SK-N-SH treated with all-trans-retinoic acid at 6 μM for 48 hours (cell line): ENCODE measurements at places on chromosomes 2 and 18.
A peak's percentile ranks its signal among the peaks of the same experiment; 100 is the strongest.

DNA sequence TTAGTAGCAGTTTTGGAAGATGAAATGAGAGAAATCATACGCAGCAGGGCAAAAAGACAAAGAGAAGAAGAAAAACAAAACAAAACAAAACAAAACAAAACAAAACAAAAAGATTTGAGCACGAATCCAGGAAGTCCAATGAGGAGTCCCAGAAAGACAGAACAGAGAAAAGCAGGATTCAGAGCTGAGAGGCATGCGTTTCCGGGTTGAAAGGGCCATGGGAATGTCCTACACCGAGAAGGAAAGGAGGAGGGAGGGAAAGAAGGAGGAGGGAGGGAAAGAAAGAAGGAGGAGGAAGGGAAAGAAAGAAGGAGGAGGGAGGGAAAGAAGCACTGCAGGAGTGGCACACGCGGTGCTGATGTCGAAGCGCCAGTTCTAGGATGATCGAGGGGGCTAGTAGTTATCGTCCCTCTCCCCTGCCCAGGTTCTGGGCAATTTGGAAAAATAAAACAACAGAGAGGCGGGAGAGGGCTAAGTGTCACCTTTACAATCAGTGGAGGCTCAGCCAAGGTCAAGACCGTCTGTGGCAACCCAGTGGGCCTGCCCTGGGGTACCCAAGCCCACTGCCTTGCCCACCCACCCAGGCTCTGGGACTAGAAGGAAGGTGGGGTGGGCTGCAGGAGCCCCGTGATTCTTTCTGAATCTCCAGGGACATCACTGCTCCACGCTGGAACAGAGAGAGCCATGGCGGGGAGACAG lies 68.4 kb downstream of the TWIST2 start:
- ATAC-seq, result no peak

DNA sequence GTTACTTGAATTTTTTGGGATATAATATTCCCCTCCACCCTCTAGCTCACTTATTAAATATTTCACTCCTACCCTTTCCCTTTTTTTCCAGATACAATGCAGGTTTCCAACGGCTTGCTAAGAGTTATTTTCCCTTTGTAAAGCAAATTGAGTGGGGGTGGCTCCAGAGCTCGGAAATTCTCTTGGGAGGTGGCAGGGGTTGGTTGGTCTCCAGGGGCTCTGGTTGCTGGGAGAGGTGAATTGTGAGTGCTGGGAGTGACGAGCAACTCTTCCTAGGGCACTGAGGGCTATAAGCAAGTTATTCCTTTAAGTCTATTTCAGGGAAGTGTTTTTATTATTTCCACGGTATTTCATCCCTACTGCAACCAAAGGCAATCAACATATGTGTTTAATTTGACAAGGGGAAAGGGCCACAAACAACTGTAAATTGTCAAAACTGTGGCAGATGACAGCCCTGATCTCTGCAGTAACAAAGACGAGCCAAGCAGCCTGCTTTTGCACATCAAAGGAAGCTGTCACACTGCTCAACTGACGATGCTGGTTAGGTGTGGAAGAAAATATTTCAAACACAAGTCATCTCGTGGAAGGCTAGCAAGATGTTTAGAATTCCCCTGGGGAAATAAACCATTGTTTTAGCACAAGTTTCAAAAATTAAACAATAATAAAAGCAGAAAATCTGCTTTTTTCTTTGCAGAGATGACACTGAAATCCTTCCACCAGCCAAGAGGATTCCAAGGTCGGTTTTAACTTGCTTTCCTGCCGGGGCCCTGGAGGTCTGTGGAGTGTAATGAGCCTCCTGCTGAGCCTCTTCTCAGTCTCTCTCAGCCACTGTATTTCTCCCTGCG lies 34.8 kb upstream of the ASXL2 start:
- peak; percentile 86 for ATAC-seq

DNA sequence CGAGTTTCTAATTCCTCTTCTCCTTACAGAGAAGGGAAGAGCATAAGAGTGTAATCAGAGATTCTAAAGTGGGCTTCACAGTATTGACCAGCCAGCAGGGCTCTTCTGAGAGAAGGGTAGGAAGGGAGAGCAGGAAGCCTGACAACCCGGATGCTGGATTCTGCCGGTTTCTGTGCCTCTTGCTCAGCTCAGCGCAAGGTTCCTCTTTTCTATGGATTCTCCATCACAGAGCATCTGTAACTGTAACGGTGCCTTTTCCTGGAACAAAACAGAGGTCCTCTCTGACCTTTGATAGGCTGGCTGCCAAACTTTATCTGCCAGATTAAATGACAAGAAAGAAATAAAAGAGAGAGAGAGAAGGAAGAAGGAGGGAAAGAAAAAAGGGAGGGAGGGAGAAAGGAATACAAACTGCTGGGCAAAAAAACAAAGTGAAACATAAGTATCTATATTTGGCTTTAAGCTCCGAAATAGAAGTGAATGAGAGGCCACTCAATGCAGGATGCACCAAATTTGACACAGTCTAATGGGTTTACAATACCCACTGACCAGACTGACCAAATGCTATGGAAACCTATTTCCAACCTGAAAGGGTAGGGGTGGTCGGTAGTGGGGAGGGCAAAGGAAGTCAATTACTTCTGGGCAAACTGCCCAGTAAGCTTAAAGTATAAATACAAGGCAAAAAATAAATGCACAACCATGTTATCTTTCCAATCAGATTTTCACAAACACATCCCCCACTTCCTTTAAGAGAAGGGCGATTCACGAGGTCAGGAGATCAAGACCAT lies 59.2 kb downstream of the PIEZO2 start:
- no peak for ATAC-seq

DNA sequence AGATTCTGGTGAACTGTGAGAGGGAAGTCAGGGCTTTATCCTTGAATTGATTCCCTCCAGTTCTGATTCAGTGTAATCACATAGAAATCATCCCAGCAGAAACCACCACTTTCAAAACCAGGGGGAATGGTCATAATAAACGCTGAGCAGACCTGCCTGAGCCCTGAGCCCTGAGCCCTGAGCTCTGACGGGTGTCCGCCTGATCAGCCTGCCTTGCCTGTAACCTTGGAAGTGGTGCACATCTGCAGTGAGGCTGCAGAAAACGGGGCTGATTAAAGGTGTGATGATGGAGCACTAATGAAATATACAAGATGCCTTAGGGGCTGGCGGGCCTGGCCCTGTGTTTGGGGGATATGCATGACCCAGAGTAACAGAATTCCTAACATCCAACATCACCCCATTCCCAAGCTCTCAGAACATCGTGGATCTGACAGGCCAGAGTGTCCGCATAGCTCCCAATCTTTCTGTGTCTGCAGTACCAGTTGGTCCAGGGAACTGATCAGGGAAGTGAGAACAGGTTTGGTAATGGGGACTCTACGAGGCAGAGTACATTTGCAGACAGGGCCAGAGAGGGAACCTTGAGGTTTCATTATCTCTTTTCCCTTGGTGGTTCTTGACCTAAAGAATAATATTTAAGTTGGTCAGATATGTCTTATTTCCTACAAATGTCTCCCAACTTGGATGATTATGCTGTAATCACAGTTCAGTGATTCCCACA lies 37.8 kb downstream of the KCTD18 start:
- no peak for ATAC-seq

- ATAC-seq, result no peak
Observed at GRCh38 chr2:142915502-142915901, 38.0 kb downstream of the KYNU start.

GRCh38 chr18:74389991-74390390 lies 67.1 kb downstream of the DIPK1C start:
- ATAC-seq, result no peak

- no peak for ATAC-seq
Observed at GRCh38 chr2:233361297-233361696, 7.0 kb downstream of the DGKD start.

DNA sequence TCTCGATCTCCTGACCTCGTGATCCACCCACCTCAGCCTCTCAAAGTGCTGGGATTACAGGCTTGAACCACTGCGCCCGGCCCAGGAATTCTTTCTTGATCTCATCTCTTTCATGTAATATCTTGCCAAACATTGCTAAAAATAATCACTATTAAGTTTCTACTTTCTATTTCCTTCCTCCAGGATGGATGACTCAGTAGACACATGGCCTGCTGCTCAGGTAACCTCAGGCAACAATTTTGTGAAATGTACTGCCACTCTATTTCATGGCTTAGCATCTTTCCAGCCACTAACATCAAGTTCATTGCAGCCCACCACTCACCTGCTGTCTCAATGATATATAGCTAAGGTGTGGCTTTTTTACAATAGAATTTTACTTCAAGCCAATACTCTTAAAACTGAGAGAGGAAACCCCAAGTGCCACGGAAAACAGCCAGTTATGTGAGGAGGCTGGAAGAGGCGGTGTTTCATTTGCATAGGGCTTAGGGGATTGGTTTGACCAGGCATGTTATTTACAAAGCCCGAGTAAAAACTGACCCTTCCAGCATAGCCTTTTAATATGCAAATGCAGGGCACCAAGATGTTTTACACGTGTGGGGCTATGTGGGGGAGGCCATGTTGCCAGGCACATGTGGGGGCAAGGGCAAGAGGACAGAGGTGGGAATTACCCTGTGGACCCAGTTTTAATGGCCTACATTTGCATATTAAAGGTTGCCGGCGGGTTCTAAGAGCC lies 11.3 kb upstream of the SUMO1 start:
- peak; percentile 77 for ATAC-seq
